NCI-H2081 treated with DMSO at 0.1 percent for 48 hours (cell line): ENCODE measurements at places on chromosomes 6 and 20.
A peak's percentile ranks its signal among the peaks of the same experiment; 100 is the strongest.

GRCh38 chr20:11406877-11407276 is 510.8 kb upstream of the BTBD3 start:
- no peak for DNase-seq

DNA sequence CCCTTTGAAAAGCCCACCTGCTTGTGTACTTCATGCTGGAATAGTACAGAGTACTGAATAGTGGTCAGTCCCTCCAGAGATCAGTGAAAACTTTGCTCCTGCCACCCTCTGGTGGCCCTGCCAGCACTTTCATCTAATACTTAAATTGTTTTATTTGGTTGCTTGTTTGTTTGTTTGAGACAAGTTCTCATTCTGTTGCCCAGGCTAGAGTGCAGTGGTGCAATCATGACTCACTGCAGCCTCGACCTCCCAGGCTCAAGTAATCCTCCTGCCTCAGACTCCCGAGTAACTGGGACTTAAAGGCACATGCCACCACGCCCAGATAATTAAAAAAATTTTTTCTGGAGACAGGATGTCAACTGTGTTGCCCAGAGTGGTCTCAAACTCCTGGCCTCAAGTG is 9.1 kb downstream of the FAM83D start:
- DNase-seq = no peak

DNA sequence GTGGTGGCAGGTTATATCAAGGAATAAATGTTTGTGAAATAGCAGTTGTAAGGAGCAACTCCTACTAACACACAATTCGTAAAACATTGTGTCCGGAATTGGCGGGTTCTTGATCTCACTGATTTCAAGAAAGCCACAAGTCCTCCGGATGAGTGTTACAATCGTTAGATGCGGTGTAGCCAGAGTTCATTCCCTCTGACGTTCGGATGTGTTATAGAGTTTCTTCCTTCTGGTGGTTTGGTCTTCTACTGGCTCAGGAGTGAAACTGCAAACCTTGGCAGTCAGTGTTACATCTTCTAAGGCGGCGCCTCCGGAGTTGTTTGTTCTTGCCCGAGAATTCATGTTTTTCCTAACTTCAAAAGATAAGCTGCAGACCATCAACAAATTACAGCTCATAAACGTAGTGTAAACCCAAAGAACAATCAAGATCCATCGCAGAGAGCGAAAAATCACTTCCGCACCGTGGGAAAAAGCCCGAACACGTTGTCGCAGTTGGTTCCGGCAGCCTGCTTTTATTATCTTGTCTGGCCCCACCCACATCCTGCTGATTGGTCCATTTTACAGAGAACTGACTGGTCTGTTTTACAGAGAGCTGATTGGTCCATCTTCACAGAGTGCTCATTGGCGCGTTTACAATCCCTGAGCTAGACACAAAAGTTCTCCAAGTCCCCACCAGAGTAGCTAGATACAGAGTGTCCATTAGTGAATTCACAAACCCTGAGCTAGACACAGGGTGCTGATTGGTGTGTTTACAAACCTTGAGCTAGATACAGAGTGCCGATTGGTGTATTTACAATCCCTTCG is 58.2 kb downstream of the TRIM27 start:
- DNase-seq = no peak

- DNase-seq = peak; percentile 67
These were observed 50.3 kb upstream of the CDKAL1 start for GRCh38 chr6:20483887-20484497.

DNA sequence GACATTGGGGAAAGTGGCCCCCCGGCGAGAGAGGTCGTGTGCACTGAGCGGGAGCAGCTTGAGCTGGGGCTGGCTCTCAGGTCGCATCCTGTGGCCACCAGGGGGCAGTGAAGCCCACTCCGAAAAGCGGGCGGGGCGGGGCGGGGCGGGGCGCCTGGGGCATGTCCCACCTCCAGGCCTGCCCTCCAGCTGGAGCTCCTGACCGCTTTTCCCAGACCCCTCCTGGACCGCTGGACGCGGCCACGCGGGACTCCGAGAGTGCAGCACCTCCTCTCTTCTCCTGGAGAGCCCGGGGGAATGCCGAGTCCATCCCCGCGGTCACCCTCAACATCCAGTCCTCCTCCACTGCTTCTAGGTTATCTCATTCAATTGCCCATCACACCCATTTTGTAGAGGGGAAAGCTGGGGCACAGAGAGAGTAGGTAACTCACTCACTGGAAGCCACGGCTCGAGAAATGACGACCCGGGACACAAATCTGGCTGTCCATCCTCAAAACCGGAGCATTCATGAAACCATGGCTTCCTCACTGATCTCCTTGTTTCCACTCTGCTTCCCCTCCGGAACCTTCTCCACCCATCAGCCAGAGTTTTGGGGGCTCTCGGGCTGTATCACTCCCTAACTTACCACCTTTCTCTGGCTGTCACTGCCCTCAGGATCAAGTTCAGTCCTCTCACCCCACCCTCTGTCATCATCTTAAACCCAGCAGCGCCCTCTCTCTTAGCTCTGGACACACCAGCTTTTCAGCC is 24.1 kb downstream of the COX4I2 start:
- DNase-seq = no peak

- DNase-seq = no peak
These were observed 83.3 kb downstream of the ALDH8A1 start for GRCh38 chr6:134866563-134866962.

GRCh38 chr6:104603108-104603745 is 256.5 kb downstream of the HACE1 start:
- DNase-seq = no peak

DNA sequence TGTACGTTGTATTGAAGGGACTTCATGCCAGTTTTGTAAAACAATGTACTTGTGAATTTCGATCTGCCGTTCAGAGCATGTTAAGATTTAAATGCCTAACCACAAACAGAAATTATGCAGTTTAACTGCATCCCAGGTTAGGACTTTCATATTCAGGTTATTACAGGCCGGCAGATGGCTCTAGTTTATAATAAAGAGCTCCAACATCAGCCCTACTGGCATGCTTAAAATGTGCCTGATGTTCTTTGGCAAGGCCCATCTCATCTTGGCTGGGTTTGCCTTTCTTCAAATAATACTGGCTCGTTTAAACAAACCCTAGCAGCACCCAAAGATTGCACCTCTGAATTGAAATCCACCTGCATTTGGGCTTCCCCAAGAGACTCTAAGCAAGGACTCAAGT is 169.3 kb upstream of the RIN2 start:
- DNase-seq = no peak

DNA sequence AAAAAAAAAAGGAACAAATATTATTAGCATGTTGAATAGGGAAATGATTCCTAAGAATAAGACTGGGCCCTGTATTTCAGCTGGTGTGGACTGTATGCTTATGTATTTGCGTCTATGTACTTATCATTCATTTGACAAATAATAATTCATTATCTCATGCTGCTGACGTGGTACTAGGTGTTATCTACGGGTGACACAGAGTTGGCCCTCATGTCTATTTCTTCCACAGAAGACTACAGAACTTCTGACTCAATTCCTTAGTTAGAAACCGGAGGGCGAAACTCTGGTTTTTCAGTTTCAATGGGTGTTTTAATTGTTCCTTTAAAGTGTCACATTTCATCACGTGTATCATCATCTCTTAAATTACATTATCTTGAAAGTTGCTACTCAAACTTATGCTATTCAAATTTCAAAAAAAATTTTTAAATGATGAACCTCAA is 305.9 kb downstream of the CLIC5 start:
- no peak for DNase-seq

DNA sequence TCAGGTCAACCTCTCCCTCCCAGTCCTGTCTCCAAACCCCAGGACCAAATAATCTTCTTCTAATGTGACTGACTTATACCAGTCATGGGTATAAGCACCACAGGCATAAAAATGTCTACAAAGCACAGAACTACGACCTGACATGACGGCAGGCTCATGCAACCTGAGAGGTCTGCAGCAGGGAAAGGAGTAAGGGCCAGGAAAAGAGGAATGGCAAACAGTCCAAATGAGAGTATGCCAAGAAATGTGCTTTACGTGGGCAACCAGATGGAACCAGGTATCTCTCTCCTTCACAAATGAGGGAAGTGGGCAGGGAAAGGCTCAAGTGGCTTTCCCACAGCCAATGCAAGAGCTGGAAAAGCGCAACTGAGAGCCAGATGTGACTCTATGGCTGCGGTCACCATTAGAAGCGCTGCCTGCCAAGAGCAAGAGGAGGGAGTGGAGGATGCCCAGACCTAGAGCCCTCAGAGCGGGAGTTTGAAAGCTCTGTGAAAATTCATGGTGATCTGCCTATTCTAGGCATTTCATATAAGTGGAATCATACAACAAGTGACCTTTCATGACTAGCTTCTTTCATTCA is 6.0 kb downstream of the APMAP start:
- no peak for DNase-seq

- no peak for DNase-seq
These were observed 103.1 kb upstream of the ESR1 start for GRCh38 chr6:151704383-151704782.

GRCh38 chr6:44956396-44956795 is 371.7 kb upstream of the RUNX2 start:
- no peak for DNase-seq

DNA sequence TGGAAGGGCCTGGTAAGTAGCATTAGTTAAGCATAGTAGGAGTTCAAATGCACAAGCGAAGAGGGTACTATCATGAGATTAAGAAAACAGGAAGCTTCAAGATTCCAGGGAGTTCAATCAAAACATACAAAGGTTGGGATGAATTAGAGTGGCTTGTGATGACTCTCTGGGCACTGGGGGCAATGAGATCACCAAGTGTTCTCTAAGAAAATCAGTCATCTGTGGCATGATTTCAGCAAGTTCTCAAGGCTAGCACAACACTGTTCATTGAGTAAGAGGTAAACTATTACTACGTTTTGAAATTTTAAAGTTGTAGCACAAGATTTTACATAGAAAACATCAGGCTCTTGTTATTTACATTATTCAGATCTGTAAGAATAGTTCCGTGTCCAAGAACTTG is 139.7 kb upstream of the FLRT3 start:
- no peak for DNase-seq

DNA sequence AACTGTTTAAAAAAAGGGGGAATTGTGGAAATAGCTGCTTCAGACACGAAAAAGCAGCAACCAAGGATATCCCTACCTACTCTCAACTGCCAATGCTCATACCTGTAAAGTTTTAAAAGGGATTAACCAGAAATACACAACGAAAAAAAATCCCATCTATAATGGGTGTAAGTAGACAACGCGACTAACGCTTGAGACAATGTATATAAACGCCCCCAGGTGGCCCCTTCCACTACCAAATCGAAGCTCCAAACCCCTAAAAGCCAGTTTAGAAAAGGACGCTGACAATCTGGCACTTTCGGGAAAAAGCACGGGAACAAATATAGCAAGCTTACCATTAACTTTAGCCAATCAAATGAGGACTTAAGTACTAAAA is 94.5 kb upstream of the BTN3A2 start:
- no peak for DNase-seq
